Activated naive CD4-positive, alpha-beta T cell treated with anti-CD3 and anti-CD28 coated beads, Interleukin-2, amount 50 U/mL, for 72 hours (primary cell): ENCODE measurements at places on chromosomes 5 and 9.

DNA sequence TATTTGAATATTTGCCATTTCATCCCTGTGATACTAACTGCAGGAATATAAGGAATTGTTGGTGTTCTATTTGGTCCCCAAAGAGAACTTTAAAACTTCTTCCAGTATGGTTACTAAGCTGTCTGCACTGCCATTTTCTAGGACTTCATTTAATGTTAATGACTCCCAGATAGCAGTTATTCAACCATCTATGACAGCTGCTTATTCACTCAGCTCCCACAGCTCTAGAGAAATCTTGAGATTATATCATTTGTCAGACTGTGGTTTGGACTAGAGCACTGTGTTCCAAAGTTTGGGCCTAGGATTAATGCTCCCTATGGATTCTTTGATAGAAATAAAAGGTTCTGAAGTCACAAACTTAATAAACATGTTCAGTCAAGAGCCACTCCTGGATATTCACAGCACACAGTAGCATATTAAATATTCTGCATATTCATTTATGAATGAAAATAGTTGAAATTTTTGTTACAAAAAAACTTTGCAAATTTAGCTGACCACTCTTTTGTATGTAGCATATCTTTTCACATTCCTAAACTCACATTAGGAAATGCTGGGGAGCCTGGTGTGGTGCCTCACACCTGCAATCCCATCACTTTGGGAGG, 173.7 kb downstream of the NFIB start:
- no peak for DNase-seq

DNA sequence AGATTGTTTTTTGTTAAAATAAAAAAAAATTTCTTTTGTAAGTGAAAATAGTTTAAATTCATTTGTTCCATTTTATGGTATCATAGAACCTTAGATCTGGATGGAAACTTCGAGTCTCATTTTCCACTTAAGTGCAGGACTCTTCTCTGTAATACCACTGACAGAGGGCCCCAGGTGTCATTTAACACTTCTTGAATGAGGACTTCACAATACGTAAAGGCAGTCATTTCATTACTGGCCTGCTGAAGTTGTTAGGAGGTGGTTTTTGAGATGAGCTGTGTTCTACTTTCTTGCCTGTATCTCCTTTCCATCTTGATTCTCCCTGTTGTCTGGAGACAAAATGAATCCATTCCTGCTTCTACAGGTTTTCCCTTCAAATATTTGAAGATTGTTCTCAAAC, 455.3 kb downstream of the DMRT2 start:
- DNase-seq: no peak

DNA sequence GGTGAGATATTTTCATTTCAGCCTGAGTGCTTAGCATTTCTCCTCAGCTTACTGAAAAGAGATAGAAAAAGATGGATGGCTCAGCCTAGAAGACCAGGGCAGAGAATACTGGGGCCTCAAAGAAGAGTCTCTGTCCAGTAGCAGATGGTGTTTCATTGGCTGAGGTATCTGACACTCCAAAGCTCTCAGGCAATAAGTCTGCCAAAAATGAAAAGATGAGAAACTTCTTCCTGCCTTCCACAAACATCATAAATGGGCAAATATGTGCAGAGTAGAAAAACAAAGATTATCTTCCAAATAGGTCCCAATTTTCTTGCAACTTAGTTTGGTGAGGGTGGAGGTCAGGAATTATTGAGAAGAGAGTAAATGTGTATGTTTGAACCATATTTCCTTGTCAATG, 87.4 kb upstream of the ICE1 start:
- no peak for DNase-seq

- peak; percentile 83 for DNase-seq
Observed at GRCh38 chr5:172175263-172175719, 12.7 kb downstream of the STK10 start.

DNA sequence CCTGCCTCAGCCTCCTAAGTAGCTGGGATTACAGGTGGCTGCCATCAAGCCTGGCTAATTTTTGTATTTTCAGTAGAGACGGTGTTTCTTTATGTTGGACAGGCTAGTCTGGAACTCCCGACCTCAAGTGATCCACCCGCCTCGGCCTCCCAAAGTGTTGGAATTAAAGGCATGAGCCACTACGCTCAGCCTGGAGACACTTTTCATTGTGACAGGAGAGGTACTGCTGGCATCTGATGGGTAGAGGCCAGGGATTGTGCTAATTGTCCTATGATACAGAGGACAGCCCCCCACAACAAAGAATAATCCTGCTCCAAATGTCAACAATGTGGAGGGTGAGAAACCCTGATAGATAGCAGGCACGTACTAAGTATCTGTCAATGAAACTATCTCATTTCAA, 91.3 kb upstream of the SLC25A48 start:
- no peak for DNase-seq

DNA sequence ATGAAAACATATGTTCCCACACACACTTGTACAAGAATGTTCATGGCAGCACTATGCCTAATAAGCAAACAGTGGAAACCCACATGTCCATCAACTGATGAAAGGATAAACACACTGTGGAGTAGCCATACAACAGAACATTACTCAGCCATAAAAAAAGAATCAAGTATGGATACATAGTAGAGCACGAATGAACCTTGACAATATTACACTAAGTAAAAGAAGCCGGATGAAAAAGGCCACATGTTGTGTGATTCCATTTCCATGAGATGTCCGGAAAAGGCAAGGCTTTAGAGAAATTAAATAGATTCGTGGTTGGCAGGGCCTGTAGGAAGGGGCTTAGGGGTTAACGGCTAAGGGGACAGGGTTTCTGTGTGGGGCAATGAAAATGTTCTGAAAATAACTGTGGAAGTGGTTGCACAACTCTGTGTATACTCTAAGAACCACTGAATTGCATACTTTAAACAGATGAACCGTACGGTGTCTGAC, 51.4 kb downstream of the COL23A1 start:
- no peak for DNase-seq

GRCh38 chr5:158852622-158853021, 247.1 kb downstream of the EBF1 start:
- DNase-seq: no peak

DNA sequence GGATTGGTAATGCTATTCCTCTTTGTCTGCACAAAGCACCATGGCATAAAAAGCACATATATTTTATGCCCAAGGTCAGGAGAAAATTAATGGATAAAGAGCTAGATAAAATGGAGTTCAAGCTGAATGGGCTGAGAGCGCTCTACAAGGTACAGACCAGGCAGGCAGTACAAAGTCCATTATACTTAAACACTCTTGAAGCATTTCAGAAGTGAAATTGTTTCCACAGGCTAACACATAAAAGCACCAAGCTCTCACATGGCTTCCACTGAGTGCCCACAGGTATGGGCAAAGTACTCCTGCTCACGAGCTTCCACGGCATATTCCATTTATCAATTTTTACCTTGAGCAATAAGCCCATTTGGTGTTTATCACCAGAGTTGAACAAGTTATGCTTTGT, 771.2 kb upstream of the DMAC1 start:
- DNase-seq: no peak

- DNase-seq: no peak
Observed at GRCh38 chr5:112616812-112617547, 120.7 kb upstream of the APC start.

GRCh38 chr5:101811466-101811865, 484.6 kb downstream of the SLCO4C1 start:
- DNase-seq: no peak

GRCh38 chr9:6827439-6828145, 69.8 kb downstream of the KDM4C start:
- peak; percentile 56 for DNase-seq

GRCh38 chr9:136618580-136619547, 43.9 kb upstream of the EGFL7 start:
- DNase-seq: no peak

DNA sequence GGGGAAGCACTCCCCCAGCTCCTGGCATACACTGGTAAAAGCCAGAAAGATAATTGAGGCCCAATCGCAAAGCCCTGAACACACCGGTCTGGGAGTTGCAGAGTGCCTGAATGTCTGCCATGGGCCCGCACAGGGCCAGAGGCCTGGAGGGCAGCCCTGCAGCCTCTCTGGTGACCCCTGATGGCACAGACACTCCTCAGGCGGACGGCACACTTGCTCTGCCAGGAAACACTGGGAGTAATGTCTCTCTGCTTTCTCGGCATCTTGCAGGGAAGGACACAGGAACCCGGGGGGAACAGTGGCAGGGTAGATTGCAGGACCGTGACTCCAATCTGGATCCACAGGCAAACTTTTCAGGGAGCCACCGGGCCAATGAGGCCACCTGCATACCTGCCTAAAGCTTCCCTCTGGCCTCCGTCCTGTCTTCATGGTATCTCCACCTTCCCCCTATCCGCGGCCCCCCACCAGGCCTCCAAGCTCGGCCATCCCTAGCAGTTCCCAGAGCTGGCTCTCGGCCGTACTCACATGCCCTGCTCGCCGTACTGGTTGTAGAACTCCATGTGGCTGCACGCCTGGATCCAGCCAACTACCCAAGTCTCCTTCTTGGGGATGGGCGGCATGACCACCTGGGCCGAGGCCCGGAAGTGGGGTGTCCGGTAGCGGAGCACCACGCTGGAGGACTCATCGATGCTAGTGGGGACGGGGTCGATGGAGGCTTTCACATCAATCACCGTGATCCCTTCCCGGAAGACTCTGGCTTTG, 797 bp downstream of the FAM78A start:
- peak; percentile 42 for DNase-seq

DNA sequence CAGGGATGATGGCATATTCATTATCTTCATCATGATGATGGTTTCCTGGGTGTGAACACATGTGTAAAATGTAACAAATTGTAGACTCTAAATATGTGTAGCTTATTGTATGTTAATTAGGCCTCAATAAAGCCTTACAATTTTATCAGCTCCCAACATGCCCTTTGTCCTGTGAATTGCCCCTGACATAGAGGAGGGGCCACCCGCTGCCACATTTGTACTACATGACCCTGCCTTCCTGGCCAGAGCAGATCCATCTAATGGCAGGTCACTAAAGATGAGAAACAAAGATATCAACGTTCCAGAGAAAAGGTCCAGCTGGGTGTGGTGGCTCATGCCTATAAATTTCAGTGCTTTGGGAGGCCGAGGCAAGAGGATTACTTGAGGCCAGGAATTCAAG, 117.2 kb downstream of the CAAP1 start:
- DNase-seq: no peak

GRCh38 chr9:14238518-14238917, 75.4 kb downstream of the NFIB start:
- DNase-seq: no peak

GRCh38 chr9:88979021-88979420, 12.2 kb upstream of the S1PR3 start:
- no peak for DNase-seq

- DNase-seq: no peak
Observed at GRCh38 chr5:5063533-5063953, 76.6 kb upstream of the ADAMTS16 start.

DNA sequence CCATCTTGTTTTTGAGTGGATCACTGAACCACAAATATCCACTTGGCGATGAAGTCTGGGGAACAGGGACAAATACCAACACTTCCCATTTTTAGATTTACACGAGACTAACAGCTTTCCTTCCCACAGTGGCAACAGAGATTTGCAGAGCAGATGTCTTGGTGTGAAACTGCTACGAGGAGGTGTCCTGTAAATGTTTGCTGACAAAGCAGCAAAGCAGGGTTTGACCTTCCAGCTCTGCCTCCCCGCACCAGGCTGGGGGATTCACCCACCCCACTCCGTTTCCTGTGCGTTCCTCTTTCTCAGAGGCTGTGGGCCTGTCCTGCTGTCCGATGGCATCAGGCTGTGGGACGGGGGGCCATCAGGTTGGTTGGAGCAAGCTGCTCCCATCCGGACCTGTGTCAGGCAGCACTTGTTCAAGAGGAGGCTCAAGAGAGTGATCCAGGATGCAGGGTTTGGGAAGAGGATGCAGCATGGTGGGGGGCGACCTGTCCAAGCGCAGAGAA, 693 bp upstream of the RGS3 start:
- no peak for DNase-seq

- no peak for DNase-seq
Observed at GRCh38 chr5:63125862-63126261, 547.2 kb downstream of the LRRC70 start.

DNA sequence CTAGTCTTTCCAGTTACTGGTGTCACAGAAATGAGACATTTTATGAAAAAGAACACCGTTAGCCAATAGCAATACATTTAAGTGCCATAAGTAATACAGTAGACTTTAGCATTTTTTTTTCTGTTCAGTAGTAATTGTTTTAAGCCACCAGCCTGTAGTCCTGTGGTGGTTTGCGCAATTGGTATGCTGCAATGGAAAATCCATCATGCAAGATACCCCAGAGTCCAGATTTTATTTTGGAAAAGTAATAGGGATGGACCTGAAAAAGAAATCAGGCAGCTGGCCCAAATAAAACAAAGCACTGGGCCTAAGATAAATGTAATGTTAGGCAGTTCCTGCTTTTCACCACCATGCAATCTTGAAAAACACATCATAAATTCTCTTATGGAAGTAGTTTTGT, 94.6 kb upstream of the RASGRF2 start:
- no peak for DNase-seq

GRCh38 chr5:36656556-36656955, 50.1 kb downstream of the SLC1A3 start:
- DNase-seq: no peak

- DNase-seq: no peak
Observed at GRCh38 chr9:13143281-13143680, 136.2 kb downstream of the MPDZ start.

GRCh38 chr9:135588371-135588770, 26.8 kb downstream of the PAEP start:
- DNase-seq: no peak

GRCh38 chr5:131994090-131994489, 17.4 kb downstream of the ACSL6 start:
- no peak for DNase-seq

DNA sequence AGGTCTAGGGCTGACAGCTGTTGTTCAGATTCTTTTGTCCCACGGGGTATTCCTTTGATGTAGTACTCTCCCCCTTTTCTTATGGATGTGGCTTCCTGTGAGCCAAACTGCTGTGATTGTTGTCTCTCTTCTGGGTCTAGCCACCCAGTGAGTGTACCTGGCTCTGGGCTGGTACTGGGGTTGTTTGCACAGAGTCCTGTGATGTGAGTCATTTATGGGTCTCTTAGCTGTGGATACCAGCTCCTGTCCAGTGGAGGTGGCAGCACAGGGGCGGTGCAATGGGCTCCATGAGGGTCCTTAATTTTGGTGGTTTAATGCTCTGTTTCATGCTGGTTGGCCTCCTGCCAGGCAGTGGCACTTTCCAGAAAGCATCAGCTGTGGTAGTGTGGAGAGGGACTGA, 161.3 kb downstream of the CAVIN4 start:
- no peak for DNase-seq

GRCh38 chr5:79872291-79872690, 118.8 kb downstream of the MTX3 start:
- DNase-seq: no peak

DNA sequence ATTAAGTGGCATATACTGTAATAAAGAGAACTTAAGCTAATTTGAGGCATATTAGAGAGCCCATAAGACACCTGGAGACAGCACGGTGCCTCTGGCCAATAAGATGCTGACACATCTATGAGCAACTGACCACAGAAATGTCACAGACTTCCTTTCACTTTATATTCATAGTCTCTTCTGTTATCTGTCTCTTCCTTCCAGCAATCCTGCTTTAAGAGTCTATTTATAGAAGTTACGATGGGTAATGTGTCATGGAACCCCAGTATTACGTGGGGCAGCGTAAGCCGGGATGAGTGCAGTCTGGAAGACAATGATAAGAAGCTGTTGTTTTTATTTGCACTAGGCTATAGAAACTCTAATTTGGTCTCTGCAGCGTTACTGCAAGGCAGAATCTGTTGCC, 136.8 kb downstream of the CFAP90 start:
- DNase-seq: no peak
